ENCODE measurements at places on chromosomes 1 and 21. TPM values are rescaled to one million over a fixed set of nuclear protein-coding genes. Genes with fewer than 3 reads are reported as not detected.

DNA sequence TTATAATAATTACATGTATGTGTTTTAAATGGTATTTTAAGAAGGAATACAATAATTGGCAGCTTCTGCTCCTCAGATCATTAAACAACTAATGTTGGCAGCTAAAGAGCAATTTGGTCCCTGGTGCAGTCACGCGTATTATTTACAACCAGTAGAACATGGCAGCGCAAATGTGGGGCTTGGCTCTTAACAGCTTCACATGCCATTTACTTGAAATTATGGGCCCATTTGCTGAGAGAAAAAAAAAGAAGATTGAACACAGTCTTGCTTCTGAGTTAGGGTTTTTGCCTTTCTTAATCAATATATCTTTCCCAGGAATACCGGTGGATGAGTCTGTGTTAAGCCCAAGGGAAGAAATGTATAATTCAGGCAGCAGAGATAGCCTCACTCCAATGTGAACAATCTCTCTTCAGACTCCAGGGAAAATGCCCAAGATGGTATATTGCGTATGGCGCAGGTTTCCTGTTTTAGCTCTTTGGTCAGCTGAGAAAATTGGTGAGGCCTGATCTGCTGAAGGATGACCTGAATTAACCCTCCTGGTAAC, 174.5 kb downstream of the DISC1 start:
- DNase-seq = no peak

Gene PAFAH2
- total RNA-seq = 4.9 TPM

Gene SELL
- total RNA-seq = 1.3 TPM

DNA sequence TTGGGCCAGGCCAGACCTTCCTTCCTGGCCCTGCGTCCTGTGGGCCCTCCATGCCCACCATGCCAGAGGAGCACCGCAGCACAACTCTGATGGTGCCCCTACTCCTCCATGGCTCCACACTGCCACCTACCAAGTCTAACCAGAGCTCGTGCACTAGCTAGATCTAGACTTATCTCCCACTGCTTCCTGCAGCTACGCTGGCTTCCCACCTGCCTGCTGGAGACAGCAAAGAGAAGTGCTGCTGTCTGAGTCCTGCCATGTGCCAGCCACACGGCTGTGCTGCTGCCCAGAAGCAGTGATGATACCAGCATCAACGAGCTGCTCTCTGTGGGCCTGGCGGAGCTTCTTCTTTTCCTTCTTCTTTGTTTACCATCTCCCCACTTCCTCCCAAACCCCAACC, 4.5 kb downstream of the GUCA2B start:
- DNase-seq = no peak

- no peak for DNase-seq
Measured at GRCh38 chr1:90513956-90514355, 203.1 kb downstream of the BARHL2 start.

GRCh38 chr1:93888900-93889299, 9.9 kb upstream of the DNTTIP2 start:
- DNase-seq = no peak

DNA sequence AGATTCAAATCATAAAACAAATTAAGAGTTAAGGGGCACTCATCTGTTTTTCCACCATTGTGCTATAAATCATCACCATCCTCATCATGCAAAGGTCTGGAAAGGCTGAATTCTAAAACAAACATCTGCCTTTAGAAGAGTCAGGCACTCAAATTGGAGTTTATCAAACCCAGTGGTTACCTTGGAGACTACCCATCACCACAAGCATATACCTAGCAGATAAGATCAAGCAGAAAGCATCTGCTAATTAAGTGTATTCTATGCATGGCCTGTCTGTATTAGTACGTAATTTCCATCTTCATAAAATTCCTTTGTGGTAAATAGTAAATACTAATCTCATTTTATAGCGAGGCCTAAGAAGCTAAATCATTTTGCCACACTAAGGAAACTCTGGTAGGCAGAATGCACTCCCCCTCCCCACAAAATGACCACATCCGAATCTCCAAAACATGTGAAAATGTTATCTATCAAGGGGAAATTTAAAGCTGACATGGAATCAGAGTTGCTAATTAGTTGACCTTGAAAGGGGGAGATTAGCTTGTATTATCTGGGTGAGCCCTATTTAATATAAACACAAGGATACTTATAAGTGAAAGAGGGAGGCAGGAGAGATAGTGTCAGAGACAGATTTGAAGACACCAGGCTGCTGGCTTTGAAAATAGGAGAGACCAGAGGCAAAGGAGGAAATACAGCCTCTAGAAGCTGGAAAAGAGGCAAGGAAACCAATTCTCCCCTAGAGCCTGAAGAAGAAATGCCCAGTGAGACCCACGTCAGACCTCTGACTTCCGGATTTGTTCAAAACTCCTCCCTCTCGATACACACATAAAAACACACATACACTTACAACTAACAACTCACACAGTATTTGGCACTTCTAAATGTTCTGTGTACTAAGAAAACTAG, 23.2 kb downstream of the ARID4B start:
- no peak for DNase-seq

DNA sequence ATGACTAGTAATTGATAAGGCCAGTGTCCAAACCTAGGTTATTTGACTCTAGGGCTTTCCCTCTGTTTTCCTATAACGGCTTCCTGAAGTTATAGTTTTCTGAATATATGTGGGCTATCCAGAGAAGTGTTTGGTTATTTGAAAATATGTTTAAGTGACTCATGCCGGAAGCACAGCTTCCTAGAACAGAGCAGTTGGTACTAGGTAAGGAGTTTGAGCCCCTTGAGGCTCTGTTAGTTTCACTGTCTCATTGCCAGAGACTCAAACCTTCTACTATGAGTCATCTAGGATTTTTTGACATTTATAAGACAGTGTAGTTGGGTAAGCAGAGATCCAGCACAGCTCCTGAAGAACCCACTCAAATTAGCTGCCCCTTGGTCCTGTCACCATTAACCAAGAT, 27.1 kb upstream of the LEPR start:
- no peak for DNase-seq

Gene FAM163A
- total RNA-seq = 0.36 TPM

Gene RNU1-3
- total RNA-seq = 40,842 TPM

- DNase-seq = no peak
Measured at GRCh38 chr1:14774988-14775387, 176.5 kb downstream of the KAZN start.

GRCh38 chr1:205073511-205073910, 10.7 kb downstream of the TMEM81 start:
- DNase-seq = no peak

- DNase-seq = no peak
Measured at GRCh38 chr1:27005648-27006496, 6.8 kb downstream of the TENT5B start.

GRCh38 chr1:241531195-241532161, 700 bp upstream of the KMO start:
- peak; percentile 24 for DNase-seq

Gene NUAK2
- 1.3 TPM for total RNA-seq

GRCh38 chr1:211581526-211581925, 2.6 kb upstream of the SLC30A1 start:
- DNase-seq = no peak

- no peak for DNase-seq
Measured at GRCh38 chr21:41429925-41430491, 4.0 kb downstream of the MX1 start.

Gene VPS26C
- 44.1 TPM for total RNA-seq

DNA sequence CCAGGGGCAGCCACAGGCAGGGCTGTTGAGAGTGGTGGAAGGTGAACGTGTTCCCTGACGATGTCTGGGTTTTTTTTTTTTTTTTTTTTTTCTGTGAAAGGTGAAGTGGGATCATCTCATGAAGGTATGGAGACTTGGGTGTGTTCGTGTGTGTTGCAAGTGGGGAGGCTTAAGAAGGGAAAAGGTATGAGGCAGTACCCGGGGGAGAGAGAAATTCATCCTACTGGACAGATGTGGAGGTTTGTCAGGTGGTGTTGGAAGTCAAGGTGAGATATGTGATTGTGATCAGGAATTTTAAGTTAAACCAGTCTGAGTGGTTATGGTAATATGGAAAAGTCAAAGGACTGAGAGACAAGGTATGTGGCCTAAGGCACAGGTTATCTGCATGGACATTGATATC, 5.3 kb downstream of the C1orf115 start:
- DNase-seq = no peak

Gene HSPG2
- 16.1 TPM for total RNA-seq

DNA sequence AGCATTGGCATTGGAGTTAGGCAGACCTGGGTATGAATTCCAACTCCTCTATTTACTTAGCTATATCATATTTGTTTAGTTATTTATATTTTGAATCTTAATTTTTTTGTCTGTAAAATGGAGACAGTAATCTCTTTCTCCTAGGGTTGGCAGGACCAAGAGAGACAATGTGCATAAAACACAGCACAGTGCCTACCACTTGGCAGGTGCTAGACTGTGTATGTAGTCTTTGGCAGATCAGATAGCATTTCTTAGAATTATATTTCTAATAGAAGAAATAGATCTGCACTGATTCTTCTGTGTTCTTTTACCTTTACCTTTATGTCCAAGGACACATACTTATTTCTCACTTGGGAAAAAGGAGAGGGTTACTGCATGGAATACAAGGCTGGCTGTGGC, 177.2 kb downstream of the GIPC2 start:
- no peak for DNase-seq

Gene TMPRSS2
- total RNA-seq = 0.27 TPM

DNA sequence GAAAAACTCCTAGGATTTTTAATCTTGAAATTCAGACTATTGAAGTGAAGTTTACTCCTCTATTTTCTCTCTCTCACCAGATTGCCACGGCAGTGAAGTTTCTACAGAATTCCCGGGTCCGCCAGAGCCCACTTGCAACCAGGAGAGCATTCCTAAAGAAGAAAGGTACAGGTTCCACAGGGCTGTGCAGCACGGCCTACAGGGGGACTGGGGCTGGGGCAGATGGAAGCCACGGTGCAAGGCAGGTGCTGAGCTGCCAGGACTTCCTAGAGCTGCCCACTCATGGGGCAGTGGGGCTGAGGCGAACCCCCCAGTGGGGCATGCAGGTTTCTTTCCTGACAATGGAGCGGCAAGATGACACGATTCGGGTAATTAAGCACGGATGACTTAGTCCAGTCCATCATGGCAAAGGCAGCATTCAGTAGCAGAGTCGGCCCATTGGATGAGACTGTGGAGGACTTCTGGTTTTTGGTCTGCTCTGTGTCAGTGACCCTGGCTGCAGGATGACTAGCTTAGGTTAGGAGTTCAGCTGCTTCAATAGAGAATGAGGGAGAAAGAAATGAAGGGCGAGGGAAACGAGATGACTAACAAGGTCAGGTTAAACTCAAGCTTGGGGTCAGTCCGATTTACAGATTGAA, 61.5 kb downstream of the PEX14 start:
- DNase-seq = no peak

All from cerebellum (tissue), 4 donors.